ENCODE measurements at places on chromosomes 1 and 21. TPM values are rescaled to one million over a fixed set of nuclear protein-coding genes. Genes with fewer than 3 reads are reported as not detected.

DNA sequence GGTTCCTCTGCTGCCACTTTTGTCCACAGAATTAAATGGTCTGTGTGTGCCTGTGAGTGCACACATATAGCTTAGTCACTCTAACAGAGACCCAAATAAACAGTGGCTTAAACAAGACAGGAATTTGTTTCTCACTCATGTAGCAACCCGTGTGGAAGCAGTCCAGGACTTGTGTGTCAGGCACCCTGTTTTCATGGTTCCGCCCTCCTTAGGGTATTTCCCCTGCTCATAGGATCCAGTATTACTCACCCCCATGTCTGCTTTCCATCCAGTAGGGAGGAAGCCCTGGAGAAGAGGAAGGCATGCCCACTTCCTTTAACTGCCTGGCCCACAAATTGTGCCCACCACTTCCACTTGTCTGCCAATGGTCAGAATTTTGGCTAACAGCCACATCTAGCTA is 41.3 kb upstream of the TACSTD2 start:
- no peak for DNase-seq

DNA sequence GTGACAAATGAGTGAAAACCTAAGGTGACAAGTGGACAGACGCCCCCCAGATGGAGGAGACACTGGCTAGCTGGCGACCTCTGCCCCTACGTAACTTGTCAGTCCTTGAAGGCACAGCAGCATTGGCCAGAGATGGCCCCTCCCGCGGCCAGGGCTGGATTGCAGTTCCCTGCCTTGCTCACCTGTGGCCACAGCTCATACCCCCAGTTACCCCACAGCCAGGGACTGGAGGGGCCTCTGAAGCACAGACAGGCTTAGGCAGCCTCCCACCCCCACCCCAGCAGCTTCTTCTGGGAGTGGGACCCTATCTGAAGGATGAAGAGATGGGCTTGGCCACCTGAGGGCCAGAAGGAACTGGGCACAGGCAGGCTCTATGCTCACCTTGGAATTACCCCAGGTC is 3.7 kb downstream of the HES3 start:
- DNase-seq = no peak

DNA sequence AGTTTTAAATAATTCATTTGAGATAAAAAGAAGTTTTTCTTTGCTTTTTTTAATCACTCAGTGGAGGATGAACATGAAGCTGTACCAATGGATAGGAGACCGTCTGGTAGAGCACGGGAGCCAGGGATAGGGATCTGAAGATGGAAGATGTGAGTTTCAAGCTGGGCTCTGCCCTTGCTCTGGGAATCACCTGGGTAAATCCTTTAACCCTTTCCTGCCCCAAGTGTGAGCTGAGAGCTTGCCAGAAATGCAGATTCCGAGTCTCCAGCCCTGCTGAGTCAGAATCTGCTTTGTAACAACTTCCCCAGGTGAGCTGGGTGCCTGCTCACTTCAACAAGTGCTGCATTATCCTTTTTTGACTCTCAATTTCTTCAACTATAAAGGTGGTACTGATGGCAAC is 44.1 kb downstream of the ERG start:
- DNase-seq = no peak

DNA sequence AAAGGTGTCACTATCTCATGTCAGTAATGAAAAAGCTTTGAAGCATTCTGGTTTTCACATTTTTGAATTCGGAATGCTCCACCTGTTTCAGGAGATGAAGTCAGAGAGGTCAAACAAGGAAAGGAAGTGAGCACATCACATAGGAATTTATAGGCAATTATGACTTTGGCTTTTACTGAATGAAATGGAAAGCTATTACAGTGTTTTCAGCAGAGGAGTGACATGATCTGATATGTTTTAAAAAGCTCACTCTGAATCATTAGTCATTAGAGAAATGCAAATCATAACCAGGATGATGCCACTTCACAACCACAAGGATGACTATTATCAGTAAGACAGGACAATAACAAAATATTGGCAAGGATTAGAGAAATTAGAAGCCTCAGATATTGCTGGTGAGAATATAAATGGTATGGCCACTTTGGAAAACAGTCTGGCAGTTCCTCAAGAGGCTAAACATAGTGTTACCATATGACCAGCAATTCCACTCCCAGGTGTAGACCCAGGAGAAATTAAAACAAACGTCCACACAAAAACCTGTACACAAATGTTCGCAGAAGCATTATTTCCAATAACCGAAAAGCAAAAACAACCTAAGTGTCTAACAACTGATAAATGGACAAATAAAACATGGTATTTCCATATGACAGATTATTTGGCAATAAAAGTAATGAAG is 7.5 kb downstream of the TAF1A start:
- no peak for DNase-seq

KCNC4 gene
- total RNA-seq = 14.7 TPM

DNA sequence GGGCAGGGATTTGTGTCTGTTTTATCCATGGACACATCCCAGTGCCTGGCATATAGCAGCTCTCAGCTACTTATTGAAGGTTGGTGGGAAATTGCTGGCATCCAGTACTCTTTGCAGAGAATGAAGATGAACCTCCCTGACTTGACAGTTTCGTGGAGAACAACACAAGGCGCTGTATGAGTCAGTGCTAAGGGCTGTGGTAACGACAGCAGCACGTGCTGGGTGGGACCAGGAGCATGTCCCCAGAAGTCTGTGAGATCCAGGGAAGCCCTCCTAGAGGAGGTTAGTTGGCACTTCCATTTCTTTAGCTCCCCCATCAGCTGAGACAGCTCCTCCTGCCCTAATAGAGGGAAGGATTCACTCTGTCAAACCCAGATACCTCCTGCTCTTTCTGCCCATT is 25.9 kb upstream of the IL19 start:
- DNase-seq = no peak
